ENCODE measurements at places on chromosomes 13 and 19. TPM values are rescaled to one million over a fixed set of nuclear protein-coding genes. Genes with fewer than 3 reads are reported as not detected.

The SIX5 gene
- polyA plus RNA-seq: 0.09 TPM

The PRX gene
- polyA plus RNA-seq: 0.44 TPM

The SHISA7 gene
- not detected for polyA plus RNA-seq

The CLEC11A gene
- 15.8 TPM for polyA plus RNA-seq

DNA sequence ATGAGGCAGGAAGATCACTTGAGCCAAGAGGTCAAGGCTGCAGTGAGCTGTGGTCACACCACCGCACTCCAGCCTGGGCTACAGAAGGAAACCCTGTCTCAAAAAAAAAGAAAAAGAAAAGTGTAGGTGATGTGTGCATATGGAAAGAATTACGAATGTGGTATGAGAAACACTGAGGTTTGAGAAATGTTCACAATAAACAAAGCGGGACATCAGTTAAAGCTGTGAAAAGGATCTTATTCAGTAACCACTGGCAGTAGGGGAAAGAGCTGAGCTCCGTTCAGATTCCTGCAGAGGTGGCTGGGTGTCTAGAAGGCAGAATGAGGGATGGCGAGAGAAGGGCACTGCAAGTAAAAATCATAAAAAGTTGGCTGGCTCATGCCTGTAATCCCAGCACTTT, 4.1 kb upstream of the IGSF23 start:
- no peak for DNase-seq

The RNF17 gene
- polyA plus RNA-seq: 0.64 TPM

- no peak for DNase-seq
Observed at GRCh38 chr13:78608252-78608687, 4.9 kb upstream of the POU4F1 start.

The PROZ gene
- polyA plus RNA-seq: not detected

The APOE gene
- not detected for polyA plus RNA-seq

DNA sequence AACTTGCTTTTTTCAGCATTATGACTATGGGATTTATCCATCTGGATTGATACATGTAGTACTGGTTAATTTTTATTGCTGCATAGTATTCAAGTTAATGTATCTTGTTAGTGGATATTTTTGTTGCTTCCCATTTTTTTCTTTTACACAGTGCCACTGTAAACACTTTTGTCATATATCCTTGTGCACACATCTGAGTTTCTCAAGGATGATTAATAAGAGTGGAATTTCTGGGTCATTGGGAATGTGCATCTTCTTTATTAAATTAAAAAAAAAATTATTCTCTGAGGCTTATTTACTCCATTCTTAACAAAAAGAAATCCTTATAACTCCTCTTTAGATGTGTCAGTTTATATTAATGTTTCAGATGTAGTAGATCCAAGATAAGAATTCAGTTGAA, 27.3 kb downstream of the B3GLCT start:
- DNase-seq: no peak

The MCEMP1 gene
- polyA plus RNA-seq: not detected

The CERS1 gene
- polyA plus RNA-seq: not detected

GRCh38 chr19:41175801-41176777, 16.9 kb upstream of the CYP2S1 start:
- peak; percentile 32 for DNase-seq

The LILRB4 gene
- polyA plus RNA-seq: not detected

- no peak for DNase-seq
Observed at GRCh38 chr19:11507370-11508078, 1.9 kb upstream of the ZNF653 start.

DNA sequence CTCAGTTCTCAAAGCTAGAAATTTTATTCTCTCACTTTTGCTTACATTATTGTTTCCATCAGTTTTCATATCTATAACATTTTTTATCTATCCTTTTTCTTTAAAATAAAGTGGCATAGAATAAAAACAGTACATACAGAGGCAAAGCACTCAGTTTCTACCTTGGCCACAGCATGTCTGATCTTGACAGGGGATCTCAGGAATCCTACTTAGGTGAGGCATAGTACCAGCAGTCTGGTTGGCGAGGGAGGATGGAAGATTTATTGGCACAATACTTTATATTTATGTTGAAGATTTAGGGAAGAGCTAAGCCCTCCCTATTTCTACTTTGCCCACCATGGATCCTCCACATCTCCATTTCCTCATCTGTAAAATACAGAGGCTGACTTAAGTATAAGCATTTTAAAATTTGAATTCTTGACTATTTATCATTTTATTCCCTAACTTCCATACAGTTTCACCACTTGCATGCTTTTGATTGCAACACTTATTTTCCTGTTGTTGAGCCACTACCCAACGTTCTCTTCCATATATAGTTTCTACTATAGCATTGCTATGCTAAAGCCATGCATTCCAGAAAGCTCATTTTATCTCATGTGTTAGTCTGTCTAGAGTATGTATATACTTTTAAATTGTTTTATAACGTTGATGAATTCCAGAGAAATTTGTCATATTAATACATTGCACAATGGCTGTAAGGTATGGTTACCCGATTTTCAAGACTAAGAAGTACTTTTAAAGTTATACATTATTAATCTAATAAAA, 506.7 kb downstream of the KCTD12 start:
- no peak for DNase-seq

DNA sequence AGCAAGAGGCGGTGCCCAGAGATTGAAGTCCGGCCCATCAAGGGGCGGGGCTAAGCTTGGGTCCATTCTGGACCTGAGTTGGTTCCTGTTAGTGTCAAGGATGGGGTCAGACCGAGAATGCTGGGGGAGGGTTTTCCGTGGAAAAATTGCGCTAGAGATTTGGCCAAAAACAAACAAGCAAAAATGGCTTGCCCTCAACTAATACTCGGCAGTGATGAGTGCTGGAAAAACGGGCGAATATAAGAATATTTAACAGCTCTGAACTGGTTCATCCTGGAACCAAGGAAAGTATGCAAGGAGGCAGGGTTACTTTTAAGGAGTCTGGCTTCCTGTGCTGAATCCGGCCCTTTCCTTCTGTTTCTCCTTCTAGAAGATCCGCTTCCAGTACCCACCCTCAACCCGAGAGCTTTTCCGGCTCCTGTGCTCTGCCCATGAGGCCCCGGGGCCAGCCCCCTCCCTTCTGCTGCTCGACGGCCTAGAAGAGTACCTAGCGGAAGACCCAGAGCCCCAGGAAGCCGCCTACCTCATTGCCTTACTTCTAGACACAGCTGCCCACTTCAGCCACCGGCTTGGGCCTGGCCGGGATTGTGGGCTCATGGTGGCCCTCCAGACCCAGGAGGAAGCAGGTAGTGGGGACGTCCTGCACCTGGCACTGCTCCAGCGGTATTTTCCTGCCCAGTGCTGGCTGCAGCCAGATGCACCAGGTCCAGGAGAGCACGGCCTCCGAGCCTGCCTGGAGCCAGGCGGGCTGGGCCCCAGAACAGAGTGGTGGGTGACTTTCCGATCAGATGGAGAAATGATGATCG, 880 bp downstream of the SWSAP1 start:
- DNase-seq: peak; percentile 68

The RDH8 gene
- not detected for polyA plus RNA-seq

DNA sequence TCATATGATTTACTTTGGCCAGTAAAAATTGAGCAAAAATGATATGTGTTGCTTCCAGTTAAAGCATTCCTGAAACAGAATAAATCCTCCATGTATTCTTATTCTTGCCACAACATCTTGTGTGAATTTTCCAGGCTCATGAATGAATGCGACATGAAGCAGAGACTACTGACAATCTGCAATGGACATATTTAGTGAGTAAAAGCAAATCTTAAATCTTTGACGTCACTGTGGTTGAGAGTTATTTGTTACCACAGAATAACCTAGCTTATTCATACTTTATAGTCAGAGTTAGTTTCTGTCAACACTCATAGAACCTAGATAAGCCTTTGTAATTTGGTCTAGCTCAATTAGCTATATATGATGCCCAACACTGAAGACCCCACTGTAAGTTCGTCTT, 1443.1 kb downstream of the PCDH9 start:
- no peak for DNase-seq

DNA sequence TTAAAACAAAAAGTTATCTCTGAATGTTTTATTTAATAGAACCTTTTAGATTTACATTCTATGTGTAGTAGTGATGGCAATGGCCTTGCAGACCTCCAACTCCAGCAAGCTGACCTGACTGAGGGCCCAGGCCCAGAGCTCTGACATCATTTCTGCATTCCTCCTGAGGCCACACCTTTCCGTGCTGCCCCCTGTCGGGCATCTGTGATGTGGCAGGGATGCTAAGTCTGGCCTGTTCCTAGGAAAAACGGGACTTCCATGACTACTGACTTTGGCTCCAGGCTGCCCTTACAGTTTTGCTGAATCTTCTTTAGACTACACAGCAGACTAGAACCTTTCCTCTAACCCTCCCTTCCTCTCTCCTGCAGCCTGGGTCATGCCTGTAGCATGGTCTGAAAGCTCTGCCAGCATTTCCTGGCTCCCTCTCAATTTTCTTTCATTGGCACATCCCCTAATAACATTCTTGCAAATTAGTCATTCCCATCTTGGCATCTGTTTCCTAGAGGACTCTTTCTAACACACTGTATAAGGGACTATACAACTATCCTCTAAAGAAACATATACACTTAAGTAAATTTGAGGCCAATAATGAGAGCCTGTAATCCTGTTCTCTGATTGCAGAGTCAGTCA, 249.1 kb downstream of the GPC5 start:
- no peak for DNase-seq

GRCh38 chr13:35716186-35716585, 239.7 kb upstream of the MAB21L1 start:
- DNase-seq: no peak

DNA sequence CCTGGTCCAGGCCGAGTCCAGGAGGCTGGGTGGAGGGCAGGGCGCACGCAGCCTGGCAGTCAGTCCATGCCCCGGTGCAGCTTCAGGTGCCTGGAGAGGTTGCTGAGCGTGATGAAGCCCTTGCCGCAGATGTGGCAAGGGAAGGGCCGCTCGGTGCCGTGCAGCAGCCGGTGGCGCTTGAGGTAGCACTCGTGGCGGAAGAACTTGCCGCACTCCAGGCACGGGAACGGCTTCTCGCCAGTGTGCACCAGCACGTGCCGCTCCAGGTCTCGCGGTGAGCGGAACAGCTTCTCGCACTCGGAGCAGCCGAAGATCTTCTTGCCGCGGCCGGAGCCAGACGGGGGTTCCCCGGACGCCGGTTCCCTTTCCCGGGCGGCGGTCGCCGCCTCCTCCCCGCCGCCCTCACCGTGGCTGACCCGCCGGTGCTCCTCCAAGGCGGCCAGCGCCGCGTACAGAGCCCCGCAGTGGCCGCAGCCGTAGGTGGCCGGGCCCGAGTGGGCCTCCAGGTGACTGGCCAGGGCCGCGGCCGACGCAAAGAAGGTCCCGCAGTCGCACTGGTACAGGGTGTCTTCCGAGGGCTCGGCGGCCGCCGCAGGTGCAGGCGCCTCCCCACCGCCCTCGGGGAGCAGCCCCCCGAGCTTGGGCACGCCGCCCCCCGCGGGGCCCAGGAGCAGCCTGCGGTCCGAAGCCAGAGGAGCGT, 6.8 kb downstream of the FIZ1 start:
- no peak for DNase-seq

DNA sequence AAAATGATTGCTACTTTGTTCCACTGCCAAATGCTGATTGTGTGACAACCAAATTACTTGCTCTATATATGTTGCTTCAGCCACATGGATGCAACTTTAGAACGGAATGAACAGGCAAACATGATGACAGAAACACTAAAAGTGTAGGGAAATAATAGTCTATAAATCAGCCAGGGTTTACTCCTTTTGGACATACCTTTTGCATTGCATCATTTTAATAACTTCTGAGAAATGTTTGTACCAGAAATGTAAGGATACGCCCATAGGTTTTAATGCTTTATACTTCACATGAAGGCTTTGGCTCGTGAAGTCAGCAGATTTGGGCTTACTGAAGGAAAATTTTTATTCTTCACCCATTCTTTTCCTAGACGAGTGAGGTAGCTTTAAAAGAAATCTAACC, 141.0 kb downstream of the POSTN start:
- DNase-seq: no peak

The TMEM59L gene
- polyA plus RNA-seq: 0.09 TPM

DNA sequence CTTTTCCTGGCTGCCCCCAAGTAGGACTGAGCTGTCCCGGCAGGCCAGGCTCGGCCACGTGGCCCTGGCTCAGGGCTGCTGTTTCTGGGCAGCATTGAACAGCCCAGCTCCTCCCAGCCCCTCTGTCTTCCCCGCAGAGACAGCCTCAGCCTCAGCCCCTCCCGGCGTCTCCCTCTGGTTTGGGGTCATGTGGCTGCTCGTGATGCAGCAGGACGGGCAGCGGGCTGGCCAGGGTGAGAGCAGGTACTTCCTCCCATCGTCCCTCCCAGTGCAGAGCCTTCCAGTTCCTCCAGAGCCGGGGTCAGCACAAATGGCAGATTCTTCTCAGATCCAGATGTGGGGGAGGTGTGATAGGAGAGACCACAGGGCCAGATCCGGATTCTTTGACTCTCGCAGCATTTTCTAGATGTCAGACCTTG, 114.6 kb downstream of the KDM4B start:
- DNase-seq: no peak

DNA sequence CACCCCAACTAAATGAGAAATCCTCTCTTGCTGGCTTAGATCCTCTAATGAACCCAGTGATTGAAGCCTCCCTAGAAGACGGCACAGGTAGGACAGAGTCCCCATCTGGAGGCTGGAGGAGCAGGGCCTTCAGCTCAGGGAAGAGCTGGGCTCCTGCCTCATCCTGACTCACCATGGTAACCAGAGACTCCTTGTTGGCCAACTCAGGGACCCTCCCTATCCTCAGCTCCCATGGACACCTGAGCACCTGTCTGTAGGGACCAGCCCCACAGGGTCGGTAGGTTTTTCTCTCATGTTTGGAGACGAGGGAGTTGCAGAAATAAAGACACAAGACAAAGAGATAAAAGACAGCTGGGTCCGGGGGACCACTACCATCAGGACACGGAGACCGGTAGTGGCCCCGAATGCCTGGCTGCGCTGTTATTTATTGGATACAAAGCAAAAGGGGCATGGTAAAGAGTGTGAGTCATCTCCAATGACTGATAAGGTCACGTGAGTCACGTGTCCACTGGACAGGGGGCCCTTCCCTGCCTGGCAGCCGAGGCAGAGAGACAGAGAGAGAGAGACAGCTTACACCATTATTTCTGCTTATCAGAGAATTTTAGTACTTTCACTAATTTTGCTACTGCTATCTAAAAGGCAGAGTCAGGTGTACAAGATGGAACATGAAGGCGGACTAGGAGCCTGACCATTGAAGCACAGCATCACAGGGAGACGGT, 26.6 kb downstream of the SIGLEC7 start:
- no peak for DNase-seq

DNA sequence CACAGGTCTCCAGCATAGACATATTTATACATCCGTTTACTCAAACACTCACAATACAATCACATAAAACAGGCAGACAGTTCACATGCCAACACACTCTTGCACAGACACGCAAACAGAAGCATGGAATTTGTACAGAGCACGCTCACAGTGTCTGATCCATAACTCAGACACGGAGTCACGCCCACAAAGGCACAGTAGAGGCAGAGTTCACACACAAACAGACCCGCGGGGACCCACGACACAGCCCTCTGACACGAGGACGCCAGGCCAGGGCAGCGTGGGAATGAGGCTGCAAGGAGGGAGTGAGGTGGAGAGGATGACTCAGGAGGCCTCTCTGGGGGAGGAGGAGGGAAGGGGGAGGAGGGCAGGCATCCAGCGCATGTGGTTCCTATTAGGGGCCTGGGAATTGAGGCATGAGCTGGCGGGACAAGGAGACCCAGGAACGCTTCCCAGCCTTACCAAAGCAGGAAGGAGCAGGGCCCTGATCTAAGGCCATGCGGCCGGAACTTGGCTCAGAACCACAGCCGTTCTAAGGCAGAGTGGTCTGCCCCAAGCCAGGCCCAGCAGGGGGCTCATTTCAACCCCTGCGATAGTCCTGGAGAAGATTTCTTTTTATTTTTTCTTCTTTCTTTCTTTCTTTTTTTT, 9.1 kb upstream of the OLFM2 start:
- DNase-seq: no peak

The SLC8A2 gene
- polyA plus RNA-seq: 0.02 TPM

GRCh38 chr13:39931505-39931904, 276.0 kb downstream of the COG6 start:
- no peak for DNase-seq
